Progenitor cell of endocrine pancreas (in vitro differentiated cells): ENCODE measurements at places on chromosomes 2 and 18. TPM values are rescaled to one million over a fixed set of nuclear protein-coding genes. Genes with fewer than 3 reads are reported as not detected.

Gene DHRS9
- total RNA-seq, result not detected in 2 replicates

Gene RRM2
- 70.3 and 79.8 TPM in 2 replicates for total RNA-seq

Gene PER2
- total RNA-seq, result 14.3 and 20.2 TPM in 2 replicates

Gene DPP4
- 3.2 and 3.3 TPM in 2 replicates for total RNA-seq

Gene IL36RN
- 0.13 TPM in 1 of 2 replicates, not detected in the other for total RNA-seq

DNA sequence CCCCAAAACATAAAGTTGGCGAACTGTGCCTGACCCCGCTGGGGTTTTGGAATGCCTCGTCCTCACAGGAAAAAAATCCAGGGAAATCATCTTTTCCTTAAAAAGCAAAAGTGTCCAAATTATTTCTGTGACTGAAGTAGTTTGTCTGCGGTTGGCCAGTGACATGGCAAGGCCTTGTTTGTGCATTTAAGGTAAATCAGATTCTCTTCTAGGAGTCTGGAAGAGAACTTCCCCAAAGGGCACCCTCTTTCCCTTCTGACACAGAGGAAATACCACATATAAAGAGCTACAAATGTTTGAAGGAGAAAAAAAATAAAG, 737 bp upstream of the CYB5A start:
- peaks cover 1% of the 10 kb centered on the region for H3K36me3 ChIP-seq
- peak overlapping the region; percentile 96 for H3K4me3 ChIP-seq
- H3K4me1 ChIP-seq, result peaks cover 33% of the 10 kb centered on the region

GRCh38 chr2:124065636-124066035, 40.5 kb downstream of the CNTNAP5 start:
- no peaks in the 10 kb centered on the region for H3K36me3 ChIP-seq
- no peak for DNase-seq
- H3K4me1 ChIP-seq, result peaks cover 4% of the 10 kb centered on the region
- no peaks in the 10 kb centered on the region for H3K27me3 ChIP-seq

DNA sequence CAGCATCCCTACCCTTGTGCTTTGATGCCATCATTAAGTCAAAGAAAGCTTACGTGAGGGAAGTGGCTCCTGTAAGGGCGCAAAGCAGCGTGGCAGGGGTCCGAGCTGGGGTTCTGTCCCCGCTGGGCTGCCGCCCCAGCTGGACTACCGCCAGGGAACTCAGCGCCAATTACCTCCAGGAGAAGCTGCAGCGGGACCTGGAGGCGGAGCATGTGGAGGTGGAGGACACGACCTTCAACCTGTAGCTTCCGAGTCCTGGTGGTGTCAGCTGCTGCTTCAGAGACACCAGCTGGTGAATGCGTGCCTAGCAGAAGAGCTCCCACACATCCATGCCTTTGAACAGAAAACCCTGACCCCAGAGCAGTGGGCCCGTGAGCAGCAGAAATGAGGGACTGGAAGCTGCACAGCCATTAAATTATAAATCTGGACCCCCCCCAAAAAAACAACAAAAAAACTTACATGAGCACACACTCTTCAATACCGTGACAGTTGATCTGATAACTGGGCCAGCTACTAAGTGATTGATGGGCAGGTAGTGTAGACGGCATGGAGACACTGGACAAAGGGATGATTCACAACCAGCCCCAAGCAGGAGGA, 20.1 kb upstream of the YES1 start:
- H3K36me3 ChIP-seq, result no peaks in the 10 kb centered on the region
- H3K27ac ChIP-seq, result no peak overlapping the region
- no peak for DNase-seq
- no peak overlapping the region for H3K4me3 ChIP-seq

DNA sequence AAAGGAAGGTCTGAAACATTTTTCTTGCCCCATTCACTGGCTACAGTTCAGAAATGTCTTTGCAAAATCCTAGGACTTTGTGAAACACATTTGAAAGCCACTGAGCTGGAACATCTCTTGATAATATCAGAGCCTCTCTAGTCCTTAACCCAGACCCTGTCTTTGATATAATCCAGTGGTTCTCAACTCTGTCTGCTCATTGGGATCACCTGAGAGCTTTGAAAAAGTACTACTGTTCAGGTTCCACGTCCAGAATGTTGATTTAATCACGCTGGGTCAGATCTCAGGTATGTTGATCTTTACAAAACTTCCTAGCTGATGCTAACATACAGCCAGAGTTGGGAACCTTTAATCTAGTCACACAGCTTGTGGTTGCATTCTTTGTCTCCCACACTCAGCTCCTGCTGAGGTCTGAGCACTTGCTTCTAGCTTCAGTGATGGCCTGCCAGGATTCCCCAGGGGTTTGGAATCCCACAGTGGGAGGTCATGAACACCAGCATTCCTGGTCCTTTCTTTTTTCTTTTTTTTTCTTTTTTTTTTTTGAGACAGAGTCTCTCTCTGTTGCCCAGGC, 262.7 kb downstream of the SETBP1 start:
- H3K27me3 ChIP-seq, result peaks cover 10% of the 10 kb centered on the region
- H3K36me3 ChIP-seq, result no peaks in the 10 kb centered on the region
- H3K4me1 ChIP-seq, result peaks cover 20% of the 10 kb centered on the region
- H3K27ac ChIP-seq, result no peak overlapping the region
- H3K4me3 ChIP-seq, result no peak overlapping the region

DNA sequence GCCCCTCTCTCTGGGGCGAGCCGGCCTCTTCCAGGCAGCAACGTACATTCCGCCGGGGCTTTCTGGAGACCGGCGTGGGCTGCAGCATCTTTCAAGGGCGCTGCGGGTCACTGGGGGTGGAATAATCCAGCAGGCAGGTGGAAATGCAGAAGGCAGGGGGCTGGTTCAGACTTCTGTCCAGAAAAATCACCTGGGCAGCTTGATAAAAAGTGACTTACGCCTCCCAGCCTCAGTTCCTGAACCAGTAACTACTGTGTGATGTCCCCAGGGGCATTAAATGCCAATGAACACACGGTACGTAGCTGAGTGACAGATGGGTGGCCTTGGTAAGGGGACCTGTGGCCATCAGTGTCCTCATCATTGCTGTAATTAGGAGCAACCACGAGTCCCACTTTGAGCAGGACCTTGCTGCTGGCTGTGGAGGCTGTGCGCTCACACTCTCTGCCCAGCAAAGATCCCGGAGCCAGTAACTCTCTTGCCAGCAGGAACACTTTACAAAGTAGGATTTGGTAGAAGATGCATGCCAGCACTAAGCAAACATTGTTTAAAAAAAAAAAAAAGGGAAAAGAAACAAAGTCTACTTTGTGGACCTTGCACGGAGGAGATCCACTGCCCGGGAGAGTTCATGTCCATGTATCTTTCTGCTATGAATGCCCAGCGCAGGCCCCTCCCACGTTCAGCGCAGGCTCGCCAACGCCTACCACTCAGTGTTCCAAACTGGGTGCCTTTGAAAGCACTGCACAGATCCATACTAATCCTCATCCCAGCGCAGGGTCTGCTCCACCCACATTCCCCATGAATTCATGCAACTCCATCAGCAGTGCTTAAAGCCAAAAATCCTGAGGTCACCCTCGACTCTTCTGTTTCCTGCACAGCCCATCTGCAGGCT, 177.3 kb downstream of the HDAC4 start:
- no peak overlapping the region for H3K27ac ChIP-seq
- no peak for DNase-seq
- H3K36me3 ChIP-seq, result no peaks in the 10 kb centered on the region
- H3K4me1 ChIP-seq, result peaks cover 21% of the 10 kb centered on the region

DNA sequence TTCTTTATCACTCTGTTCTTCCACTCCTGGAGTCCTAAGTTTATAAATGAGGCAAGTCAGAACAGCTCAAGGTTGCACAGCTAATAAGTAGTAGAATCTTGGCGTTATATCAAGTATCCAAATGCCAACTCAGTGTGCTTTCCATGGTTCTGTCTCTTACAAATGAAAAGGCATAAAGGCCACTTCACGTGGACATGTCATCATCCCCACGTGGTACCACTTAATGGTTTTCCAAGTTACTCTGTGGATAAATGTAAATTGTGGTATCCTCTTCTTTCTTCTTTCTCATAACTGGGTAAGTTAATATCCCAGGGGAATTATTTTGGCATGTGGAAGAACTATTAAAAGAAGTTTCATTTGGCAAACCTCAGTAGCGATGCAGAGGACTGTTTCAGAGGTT, 131.5 kb upstream of the L3MBTL4 start:
- no peak overlapping the region for H3K4me3 ChIP-seq
- H3K4me1 ChIP-seq, result peaks cover 3% of the 10 kb centered on the region
- no peaks in the 10 kb centered on the region for H3K36me3 ChIP-seq
- DNase-seq, result no peak

DNA sequence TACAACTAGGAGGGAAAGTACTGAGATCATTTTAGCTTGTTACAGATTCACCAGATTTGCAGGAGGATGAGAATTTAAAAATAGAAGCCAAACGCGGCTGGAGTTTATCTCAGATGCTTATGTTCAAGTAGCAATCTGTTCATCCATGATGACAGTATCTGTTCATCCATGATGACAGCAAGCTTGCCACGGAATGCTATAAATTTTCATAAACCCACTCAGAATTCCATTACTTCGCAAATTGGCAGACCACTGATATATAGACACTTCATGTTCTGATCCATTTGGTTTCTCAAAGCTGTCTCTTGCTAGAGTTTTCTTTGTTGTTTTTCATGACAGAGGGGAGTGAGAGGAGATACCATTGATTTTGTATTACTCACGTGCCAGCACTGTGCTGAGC, 84.2 kb downstream of the GAREM1 start:
- no peak for DNase-seq
- peaks cover 26% of the 10 kb centered on the region for H3K27me3 ChIP-seq
- H3K4me3 ChIP-seq, result no peak overlapping the region
- peaks cover 18% of the 10 kb centered on the region for H3K4me1 ChIP-seq
- peaks cover 7% of the 10 kb centered on the region for H3K36me3 ChIP-seq

DNA sequence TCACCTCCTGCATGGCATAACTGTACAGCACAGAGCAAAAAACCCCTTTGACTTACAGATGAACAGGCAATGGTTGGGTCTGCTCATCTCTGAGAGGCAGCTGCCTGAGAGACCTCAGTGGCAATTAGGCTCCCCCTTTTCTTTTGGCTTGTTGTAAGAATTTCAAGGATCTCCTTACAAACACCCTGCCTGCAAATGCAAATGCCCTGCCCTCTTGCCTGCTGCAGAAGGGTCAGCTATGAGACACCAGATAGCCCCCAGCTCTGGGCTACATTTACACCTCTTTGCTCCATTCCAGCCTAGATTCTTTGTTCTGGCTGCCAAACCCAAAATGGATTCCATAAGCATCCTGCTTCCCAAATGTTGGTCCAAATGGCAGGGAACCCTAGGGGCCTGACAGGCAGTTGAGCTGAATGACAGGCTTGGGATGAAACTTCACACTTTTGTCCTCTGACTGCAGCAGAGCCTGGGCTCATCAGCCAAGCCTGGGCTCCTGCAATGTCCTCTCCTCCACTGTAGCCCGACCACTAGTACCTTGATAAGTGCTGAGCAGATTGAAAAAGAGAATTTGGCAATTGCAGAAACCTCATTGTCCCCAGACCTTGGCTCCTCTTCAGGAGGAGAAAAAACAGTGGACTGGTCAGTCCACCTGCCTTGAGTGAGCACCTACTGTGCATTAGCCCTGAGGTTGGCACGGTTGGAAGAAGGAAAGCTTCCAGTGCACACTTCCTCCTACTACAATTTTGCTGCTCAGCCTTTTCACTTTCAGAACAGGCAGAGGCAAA, 678.3 kb downstream of the BCL11A start:
- no peaks in the 10 kb centered on the region for H3K36me3 ChIP-seq
- peaks cover 9% of the 10 kb centered on the region for H3K27me3 ChIP-seq
- no peak overlapping the region for H3K4me3 ChIP-seq
- H3K27ac ChIP-seq, result no peak overlapping the region

DNA sequence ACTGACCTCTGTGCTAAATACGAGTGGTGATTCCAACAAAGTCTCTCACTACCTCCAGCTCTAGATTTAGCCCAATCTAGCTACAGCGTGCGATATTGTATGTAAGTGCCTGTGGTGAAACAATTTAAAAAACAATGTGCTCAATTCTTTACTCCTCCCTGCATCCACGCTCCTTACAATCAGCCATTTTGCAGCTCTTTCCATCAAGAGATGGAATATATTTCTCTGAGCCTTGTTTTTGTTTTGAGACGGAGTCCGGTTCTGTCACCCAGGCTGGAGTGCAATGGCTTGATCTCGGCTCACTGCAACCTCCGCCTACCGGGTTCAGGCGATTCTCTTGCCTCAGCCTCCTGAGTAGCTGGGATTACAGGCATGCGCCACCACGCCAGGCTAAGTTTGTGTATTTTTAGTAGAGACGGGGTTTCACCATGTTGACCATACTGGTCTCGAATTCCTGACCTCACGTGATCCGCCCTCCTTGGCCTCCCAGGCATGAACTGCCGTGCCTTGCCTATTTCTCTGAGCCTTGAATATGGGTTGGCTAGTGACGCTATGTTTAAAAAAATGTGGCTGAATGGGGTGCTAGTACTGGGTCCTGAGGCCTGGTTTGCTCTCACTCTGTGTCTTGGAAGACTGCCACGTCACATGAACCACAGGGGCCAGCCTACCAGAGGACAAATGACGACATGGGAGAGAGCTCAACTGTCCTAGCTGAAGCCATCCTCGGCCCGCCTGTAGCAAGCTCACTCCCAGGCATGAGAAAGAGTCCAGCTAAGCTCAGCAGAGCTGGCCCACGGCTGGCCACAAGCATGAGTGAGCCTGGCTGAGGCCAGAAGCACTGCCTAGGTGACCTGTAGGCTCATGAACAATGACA, 14.8 kb downstream of the WDFY1 start:
- H3K36me3 ChIP-seq, result peaks cover 5% of the 10 kb centered on the region
- H3K4me3 ChIP-seq, result no peak overlapping the region
- no peaks in the 10 kb centered on the region for H3K27me3 ChIP-seq
- H3K4me1 ChIP-seq, result peaks cover 27% of the 10 kb centered on the region
- H3K27ac ChIP-seq, result peak overlapping the region; percentile 76
- DNase-seq, result no peak

- peaks cover 9% of the 10 kb centered on the region for H3K4me1 ChIP-seq
- peaks cover 9% of the 10 kb centered on the region for H3K36me3 ChIP-seq
- H3K4me3 ChIP-seq, result no peak overlapping the region
- no peak overlapping the region for H3K27ac ChIP-seq
These were observed 184.5 kb downstream of the WDPCP start for GRCh38 chr2:63403820-63404219.

DNA sequence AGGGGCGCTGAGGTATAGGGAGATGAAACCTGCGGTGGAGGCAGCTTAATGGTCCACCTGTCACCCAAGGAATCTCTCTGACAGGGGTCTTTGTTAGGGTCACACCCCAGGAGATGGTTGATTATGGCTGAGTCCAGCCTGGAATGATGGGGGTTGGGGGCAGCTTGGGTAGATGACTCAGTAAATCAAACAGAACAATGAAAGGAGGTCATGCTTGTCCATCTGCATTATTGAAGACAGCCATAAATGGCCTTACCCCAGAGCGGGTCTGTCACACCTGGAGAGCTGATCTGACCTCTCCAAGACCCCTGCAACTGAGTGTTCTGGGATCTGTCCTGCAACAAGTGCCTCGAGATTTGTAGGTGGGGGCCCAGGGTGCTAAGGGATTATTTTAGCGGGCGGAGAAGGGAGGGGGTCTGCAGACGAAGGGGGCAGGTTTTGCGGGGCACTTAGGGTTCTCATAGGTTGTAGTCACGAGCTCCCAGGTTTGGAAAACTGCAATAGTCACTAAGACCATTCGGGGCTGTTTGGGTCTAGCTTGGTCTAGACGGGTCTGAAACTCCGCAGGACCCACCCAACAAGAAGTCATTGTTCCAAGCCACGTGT, 771 bp upstream of the IGFBP2 start:
- H3K4me3 ChIP-seq, result peak overlapping the region; percentile 91
- H3K27ac ChIP-seq, result peak overlapping the region; percentile 97
- no peak for DNase-seq
- peaks cover 3% of the 10 kb centered on the region for H3K36me3 ChIP-seq
- H3K27me3 ChIP-seq, result no peaks in the 10 kb centered on the region
